ENCODE measurements at places on chromosomes 16 and 17.

- H3K4me1 ChIP-seq, result peaks cover 11% of the 10 kb centered on the region
- DNase-seq, result no peak
- no peaks in the 10 kb centered on the region for H3K27me3 ChIP-seq
- no peak overlapping the region for H3K27ac ChIP-seq
- H3K4me3 ChIP-seq, result no peak overlapping the region
- H3K36me3 ChIP-seq, result peaks cover 20% of the 10 kb centered on the region
Observed at GRCh38 chr17:30517786-30518185, 40.6 kb downstream of the GOSR1 start.

GRCh38 chr17:32341857-32342602 is at the start of gene C17orf75:
Gene C17orf75, minus strand, starts transcription at chr17:32342173. Its CDS starts 34 bp downstream, at chr17:32342139.
- H3K27ac ChIP-seq, result peak within 1 kb of the TSS; percentile 75
- no peaks in the 10 kb centered on the region for H3K27me3 ChIP-seq
- H3K4me1 ChIP-seq, result peaks cover 22% of the 10 kb centered on the region

DNA sequence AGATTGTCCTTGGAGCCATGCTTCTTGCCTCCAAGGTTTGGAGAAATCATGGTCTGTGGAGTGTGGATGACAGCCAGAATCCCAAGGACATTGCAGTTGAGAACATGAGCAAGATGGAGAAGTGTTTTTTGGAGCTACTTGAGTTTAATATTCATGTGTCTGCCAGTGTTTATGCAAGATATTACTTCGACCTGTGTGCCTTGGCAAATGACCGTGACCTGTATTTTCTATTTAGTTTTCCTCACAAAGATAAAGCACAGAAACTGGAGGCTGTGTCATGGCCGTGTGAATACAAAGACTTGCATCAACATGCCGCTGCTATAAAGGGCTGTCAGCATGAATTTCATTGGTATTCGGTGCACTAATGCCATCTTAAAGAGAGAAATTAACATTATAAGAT is 9.0 kb downstream of the GGA2 start:
- peaks cover 70% of the 10 kb centered on the region for H3K4me1 ChIP-seq
- no peaks in the 10 kb centered on the region for H3K27me3 ChIP-seq
- peak overlapping the region; percentile 78 for H3K27ac ChIP-seq
- H3K4me3 ChIP-seq, result no peak overlapping the region
- no peaks in the 10 kb centered on the region for H3K36me3 ChIP-seq
- DNase-seq, result no peak

DNA sequence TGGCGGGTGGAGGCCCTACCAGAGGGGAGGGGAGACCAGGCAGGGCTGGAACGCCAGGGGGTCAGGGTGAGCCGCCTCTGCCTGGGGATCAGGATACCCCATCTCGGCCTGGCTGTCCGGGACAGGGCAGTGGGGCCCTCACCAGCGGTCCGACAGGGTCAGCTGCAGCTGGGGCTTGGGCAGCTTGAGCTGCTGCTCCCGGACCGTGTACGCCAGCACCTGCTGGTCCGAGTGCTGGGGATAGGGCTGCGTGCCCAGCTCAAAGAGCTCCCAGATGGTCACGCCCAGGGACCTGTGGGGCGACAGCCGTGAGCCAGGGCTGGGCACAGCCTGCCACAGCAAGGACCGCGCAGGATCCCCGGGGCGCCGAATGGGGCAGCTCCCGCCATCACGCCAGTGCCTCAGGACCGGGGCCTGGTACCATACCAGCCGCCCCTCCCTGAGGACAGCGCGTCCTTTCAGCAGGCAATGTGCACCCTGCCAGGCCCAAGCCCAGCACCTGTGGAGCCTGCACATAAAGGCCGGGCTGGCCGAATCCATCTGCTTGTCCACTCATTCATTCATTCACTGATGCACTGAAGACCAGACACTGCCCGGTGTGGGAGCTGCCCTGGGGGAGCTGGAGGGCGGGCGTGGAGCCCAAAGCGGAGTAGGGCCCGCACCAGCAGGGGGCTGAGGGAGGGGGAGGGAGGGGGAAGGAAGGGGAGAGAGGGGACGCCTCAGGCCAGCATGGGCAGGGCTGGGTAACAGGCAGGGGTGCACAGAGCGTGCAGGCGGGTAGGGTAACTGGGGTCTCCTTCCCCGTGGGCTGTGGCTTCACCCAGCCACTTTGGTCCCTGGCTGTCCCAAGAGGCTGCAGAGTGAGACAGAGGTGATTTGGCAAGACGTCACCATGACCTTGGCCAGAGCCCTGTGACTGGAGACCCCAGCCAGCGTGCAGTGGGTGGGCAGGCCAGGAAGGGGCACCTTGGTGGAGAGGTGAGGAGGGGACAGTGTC is 42.0 kb upstream of the PVALEF start:
- peaks cover 91% of the 10 kb centered on the region for H3K27me3 ChIP-seq
- H3K4me1 ChIP-seq, result peaks cover 16% of the 10 kb centered on the region
- no peak overlapping the region for H3K27ac ChIP-seq

- H3K4me3 ChIP-seq, result no peak overlapping the region
- no peak for DNase-seq
- no peak overlapping the region for H3K27ac ChIP-seq
- H3K27me3 ChIP-seq, result no peaks in the 10 kb centered on the region
- no peaks in the 10 kb centered on the region for H3K36me3 ChIP-seq
Observed at GRCh38 chr17:46002311-46002972, 3.4 kb downstream of the STH start.

DNA sequence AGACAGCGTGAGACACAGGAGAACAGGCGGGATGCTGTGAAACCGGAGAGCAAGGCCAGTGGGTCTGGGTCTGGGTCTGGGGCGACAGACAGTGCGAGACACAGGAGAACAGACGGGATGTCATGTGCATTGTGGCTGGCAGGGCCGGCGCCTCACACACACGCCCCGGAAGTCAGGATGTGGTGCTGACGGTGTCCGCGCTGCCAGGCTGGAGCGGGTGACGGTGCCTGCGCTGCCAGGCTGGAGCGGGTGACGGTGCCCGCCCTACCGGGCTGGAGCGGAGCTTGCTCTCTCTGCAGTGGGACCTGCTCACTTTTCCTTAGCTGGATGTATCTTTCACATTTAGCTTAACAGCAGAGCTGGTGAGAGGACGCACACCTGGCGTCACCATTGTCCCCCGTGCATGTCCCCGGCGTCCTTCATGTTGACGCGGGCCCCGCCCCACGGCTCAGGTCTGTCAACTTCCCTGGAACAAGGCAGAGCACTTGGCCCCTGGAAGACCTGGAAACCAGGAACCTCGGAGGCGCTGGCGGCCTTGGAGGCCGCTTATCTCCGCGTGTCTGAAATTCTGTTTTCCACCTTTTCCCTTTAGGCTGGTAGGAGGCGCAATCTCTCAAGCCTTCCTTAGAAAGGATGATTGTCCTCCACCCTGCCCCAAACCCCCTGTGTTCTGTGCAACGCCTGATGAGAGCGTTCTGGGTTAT is 43.0 kb upstream of the ZNF750 start:
- no peak overlapping the region for H3K4me3 ChIP-seq
- H3K27ac ChIP-seq, result peak overlapping the region; percentile 77
- no peaks in the 10 kb centered on the region for H3K27me3 ChIP-seq
- peaks cover 83% of the 10 kb centered on the region for H3K4me1 ChIP-seq

- peaks cover 5% of the 10 kb centered on the region for H3K36me3 ChIP-seq
- no peak for DNase-seq
- H3K27me3 ChIP-seq, result no peaks in the 10 kb centered on the region
Observed at GRCh38 chr17:21313320-21313719, 28.8 kb downstream of the MAP2K3 start.

GRCh38 chr17:56305007-56305406 is 151.7 kb downstream of the ANKFN1 start:
- H3K27ac ChIP-seq, result no peak overlapping the region
- no peaks in the 10 kb centered on the region for H3K27me3 ChIP-seq
- H3K4me3 ChIP-seq, result no peak overlapping the region
- H3K36me3 ChIP-seq, result no peaks in the 10 kb centered on the region

DNA sequence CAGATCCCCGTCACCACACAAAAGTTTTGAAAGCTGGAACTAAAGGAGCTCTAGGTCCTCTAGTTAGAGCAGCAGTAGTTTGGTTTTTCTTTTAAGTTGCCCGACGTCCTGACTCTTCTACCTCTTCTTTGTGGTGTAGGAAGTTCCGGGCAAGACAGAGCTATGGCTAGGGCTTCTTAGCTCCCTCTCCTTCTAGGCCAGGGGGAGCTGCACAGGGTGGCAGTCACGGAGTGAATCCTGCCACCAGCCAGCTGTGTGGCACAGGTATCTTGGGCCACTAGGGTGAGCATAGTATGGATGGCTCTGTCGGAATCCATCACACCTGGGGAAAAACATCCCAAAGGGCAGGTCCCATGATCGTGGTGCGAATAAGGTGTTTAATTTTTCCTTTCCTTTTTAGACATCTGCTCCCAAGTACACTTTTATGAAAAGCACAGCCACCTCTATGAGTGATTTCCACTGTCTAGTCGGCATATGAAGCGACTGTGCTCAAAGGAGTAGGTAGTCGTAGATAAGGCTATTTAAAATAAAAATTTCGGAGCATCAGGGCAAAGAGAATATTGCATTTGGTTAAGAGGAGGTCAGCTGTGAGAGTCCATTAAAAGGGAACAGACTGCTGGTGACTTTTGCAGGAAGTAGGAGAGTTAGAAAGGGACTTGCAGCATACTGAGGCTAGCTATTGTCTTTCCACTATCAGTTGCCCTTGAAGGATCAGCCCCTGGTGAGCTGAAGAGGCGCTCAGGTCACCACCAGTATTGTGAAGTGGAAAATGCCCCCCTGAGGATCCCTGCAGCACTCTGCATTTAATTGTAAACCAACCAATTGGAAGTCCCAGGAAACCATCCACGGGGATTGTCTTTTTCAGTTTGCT is 2.1 kb downstream of the PRKCA start:
- no peak overlapping the region for H3K27ac ChIP-seq
- no peak for DNase-seq
- no peaks in the 10 kb centered on the region for H3K27me3 ChIP-seq
- H3K4me1 ChIP-seq, result peaks cover 15% of the 10 kb centered on the region
- no peak overlapping the region for H3K4me3 ChIP-seq
- H3K36me3 ChIP-seq, result no peaks in the 10 kb centered on the region

DNA sequence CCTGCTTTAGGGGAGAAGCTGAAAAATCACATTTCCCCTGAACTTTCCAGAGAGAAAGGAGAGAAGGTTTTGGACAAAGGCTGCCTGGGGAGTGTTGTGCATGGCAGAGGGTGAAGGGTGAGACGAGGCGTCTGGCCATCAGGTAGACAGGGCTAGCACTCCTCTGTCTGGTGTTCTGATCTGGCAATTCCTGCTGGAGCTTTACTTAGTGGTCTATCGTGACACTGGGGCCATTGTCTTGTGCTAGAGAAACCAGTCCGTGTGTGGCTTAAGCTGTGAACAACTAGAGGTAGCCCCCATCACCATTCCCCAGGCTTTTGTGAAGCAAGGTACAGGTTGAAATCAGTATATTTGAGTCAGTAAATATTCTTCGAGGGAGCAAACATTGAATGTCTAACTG is 8.5 kb downstream of the RHBDL3 start:
- no peaks in the 10 kb centered on the region for H3K27me3 ChIP-seq
- no peak for DNase-seq
- H3K27ac ChIP-seq, result no peak overlapping the region
- H3K36me3 ChIP-seq, result no peaks in the 10 kb centered on the region
- H3K4me3 ChIP-seq, result no peak overlapping the region
- no peaks in the 10 kb centered on the region for H3K4me1 ChIP-seq

- H3K36me3 ChIP-seq, result peaks cover 86% of the 10 kb centered on the region
- H3K27me3 ChIP-seq, result no peaks in the 10 kb centered on the region
- H3K27ac ChIP-seq, result no peak overlapping the region
- DNase-seq, result no peak
Observed at GRCh38 chr17:75625813-75626486, 7.3 kb upstream of the SMIM5 start.

DNA sequence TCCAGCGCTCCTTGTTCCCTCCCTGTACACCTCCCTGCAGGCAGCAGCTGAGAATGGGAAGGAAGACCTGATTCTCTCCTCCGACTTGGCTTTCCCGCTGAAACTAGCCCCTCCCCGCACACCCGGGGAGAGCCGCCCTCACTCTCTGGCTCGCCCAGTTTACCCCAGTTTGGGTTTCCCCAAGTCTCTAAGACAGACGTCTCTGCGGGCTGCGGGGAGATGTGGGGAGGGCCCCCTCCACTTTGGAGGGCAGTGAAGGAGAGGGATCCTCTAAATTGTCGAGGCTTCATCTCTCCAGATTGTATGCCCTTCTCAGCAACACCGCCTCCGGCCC is 797 bp downstream of the GRB7 start:
- peak overlapping the region; percentile 93 for H3K27ac ChIP-seq
- DNase-seq, result no peak
- peaks cover 18% of the 10 kb centered on the region for H3K4me1 ChIP-seq
- H3K27me3 ChIP-seq, result no peaks in the 10 kb centered on the region
- peaks cover 17% of the 10 kb centered on the region for H3K36me3 ChIP-seq

- no peak overlapping the region for H3K4me3 ChIP-seq
- DNase-seq, result no peak
- peaks cover 18% of the 10 kb centered on the region for H3K36me3 ChIP-seq
- H3K27me3 ChIP-seq, result no peaks in the 10 kb centered on the region
Observed at GRCh38 chr17:72416905-72417304, 296.1 kb downstream of the SOX9 start.

Measured in esophagus squamous epithelium (tissue), 5 donors.